ENCODE measurements at places on chromosomes 2 and 18.

- no peak for DNase-seq
Observed at GRCh38 chr18:44358402-44358801, 322.3 kb upstream of the SETBP1 start.

GRCh38 chr2:218513676-218514075 lies 54.5 kb downstream of the USP37 start:
- DNase-seq, result no peak

- no peak for DNase-seq
Observed at GRCh38 chr2:12044857-12045256, 298.4 kb downstream of the LPIN1 start.

DNA sequence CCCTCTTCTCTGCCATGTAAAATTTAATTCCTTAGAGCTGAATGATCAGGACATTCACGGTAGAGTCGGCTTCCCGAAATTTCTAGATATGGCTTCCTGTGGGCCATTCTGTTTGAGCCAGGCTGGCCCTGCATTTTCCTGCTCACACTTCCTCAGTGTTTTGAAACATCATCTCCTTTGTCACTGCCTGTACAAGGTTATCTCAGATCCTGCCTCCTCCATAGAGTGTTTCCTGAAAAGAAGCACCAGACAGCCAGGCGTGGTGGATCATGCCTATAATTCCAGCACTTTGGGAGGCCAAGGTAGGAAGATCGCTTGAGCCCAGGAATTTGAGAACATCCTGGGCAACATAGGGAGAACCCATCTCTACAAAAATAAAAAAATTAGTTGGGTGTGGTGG lies 43.6 kb downstream of the GRHL1 start:
- no peak for DNase-seq

GRCh38 chr2:1598041-1598710 lies 146.1 kb downstream of the PXDN start:
- no peak for DNase-seq

GRCh38 chr18:55407191-55407590 lies 180.8 kb downstream of the TCF4 start:
- DNase-seq, result no peak

DNA sequence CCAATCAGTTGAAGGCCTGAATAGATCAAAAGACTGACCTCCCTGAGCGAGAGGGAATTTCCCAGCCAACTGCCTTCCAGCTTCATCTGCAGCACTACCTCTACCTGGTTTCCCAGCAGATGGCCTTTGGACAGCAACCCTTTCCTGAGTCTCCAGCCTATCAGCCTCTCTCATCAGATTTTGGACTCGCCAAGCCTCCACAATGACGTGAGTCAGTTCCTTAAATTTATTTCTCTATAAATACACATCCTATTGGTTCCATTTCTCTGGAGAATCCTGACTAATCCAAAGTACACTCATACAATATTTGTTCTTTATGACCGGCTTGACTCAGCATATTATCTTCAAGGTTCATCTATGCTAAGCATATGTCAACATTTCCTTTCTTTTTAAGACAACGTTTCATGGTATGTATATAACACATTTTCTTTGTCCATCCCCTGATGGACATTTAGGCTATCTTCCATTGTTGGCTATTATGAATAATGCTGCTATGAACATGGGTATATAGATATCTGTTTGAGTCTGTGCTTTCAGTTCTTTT lies 294.6 kb downstream of the LRATD1 start:
- no peak for DNase-seq

GRCh38 chr18:75029481-75029880 lies 179.5 kb downstream of the PTGR3 start:
- DNase-seq, result no peak

DNA sequence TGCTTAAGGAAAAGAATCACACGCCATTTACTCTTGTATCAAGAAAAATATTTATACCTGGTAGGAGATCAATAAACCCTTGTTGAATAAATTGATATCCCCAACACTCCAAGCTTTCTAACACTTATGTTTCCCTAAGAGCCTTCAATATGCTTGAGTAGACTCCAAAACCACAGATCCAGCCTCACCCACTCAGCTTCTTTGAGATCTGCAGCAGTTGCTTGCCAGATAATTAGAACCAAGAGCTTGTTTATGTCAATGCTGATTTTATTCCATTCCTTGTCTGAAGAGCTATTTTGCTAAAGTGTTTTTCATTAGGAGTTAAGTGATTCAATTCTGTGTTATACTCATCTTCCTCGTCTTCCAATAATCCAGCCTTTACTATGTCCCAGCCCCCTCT lies 26.3 kb upstream of the CRIM1 start:
- peak; percentile 23 for DNase-seq

GRCh38 chr2:127733816-127734537 lies 32.7 kb downstream of the SFT2D3 start:
- DNase-seq, result peak; percentile 33

DNA sequence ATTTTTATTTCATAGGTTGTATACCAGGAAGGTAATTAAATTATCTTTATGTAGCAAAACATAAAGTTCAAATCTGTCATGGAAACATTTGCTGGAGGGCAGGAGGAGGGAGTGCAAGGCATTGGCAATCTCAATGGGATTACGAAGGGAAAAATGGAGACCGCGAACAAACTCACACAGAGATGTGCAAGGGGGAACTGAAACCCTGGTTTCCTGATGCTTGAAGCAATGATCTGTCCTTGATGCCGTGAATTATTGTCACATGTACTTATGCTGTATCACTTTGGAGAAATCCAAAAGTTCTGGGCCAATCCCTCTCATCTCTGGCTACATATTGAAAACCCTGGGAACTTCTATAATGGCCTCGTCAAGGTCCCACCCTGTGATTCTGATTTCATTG lies 65.0 kb upstream of the MFF start:
- no peak for DNase-seq

GRCh38 chr2:32905270-32905669 lies 41.5 kb upstream of the LTBP1 start:
- DNase-seq, result no peak

DNA sequence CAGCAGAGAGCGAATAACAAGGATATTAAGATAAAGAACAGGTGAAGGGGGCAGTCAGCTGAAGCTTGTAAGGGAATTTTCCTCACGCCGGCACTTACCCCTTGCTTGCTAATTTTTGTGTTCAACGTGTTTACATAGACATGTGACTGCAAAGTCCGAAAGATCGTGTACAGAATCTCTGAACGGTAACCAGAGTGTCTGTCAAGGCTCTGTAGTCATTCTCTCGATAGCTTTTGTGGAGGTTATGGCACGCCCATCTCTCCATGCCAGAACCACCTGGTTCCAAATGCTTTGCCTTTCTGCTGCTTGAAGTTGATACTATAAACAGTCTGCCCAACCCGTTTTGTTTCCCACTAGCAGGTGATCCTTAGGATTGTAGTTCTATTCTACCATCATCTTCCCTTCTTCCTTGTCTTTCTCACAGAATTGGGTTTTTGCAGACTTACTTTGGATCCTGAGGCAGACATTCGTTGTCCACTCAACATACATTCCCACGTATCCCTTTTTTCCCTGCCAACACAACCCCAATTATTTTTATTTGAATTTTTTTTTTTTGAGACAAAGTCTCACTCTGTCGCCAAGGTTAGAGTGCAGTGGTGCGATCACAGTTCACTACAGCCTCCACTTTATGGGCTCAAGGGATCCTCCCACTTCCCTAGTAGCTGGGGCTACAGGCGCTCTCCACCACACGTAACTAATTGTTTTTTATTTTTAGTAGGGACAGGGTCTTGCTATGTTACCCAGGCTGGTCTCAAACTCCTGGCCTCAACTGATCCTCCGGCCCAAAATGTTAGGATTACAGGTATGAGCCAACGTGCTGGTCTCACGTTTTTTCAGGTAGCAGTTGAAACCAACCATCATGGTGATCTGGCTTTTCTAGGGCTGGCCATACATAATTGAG lies 1.3 kb upstream of the USP34 start:
- DNase-seq, result peak; percentile 38

All from cardiac fibroblast (primary cell).